HS-5 (cell line): ENCODE measurements at places on chromosomes 16 and 17.

DNA sequence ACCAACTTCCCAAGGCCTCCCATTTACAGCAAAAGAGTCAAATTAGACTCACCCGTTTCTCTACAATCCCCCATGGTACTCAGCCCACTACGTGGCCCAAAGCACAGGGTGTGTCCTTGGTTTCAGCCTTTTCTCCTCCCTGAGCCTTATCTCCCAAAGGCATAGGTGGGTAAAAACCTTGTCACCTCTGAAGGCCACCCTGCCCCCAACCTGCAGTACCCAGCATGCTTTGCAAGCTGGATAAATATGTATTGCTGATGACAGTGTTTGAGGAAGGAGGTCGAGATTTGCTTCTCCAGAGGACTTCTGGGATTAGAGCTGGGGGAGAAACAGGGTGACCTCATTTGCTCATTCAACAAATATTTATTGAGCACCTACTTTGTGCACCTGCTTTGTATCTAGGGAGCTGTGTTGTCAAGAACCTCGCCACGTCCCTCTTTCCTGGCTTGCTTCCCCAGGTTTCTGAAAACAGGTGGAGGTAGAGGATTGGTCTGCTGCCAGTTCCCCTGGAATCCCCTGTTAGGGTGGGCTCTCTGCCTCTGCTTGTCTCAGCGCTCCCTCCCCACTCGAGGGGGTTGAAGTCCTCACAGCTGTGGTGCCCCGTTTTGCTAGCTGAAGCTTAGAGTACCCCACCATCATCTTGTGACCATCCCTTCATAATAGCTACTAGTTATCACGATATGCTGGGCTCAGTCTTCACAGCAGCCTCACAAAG lies 3.0 kb downstream of the LASP1 start:
- DNase-seq: no peak

DNA sequence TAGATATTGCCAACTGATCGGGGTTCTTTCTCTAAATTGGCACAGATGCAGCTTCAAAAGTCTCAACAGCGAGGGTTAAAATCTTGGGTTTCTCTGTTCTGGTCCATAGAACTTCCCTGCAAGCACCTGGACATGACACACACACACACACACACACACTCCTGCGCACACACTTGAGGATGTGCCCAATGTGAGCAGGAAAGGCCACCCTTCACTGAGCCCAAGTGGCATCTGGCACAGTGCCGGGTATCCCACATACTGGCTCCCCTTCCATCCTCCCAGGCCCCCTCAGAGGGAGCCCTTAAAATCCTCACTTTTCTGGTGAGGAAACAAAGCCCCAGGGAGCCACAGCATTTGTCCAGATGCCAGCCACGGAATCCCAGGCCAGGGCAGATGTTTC lies 55.5 kb downstream of the ZNF423 start:
- DNase-seq: no peak

DNA sequence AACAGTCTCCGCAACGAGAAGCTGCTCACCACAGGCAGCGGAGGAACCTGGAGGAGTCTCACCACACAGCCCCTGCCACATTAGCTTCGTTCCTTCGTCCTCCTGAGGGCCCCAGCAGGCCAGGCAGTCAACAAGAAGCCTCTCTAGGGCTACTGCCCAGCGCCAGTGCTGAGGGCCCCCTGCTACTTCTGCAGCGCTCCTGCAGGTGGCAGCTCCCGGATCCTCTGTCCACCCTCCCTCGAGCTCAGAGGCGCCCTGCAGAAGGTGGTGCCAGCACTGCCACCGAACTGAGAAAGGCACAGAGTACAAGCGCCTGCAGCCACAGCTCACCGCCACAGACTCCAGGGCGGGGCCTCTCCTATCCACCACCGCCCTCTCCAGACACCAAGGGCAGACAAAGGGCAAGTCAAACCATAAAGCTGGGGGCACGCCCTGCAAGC lies 27.3 kb downstream of the KDM8 start:
- DNase-seq: no peak

DNA sequence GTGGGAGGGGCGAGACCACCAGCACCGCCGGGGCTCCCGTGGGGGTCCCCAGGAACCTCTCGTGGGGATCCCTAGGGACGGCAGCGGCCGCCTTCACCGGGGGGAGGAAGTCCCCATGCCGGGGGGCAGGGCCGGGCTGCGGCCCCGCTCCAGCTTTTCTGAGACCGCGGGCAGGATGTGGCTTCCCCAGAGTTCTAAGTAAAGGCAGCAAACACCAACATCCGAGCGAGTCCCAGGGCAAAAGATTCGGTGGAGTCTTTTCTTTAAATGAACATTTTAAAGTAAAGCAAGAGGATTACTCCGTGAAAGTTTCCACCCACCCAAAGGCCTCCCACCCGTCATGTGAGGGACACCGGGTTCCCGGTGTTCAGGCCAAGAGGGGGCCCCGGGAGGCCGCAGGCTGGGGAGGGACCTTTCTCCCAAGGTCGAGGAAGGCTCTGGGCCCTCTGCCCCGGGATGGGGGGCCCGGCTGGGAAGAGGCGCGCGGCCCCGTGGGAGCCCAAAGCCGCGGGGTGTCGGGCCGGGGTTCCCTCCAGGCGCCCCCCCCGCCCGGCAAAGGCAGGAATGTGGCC lies 137.2 kb upstream of the RPH3AL start:
- no peak for DNase-seq

DNA sequence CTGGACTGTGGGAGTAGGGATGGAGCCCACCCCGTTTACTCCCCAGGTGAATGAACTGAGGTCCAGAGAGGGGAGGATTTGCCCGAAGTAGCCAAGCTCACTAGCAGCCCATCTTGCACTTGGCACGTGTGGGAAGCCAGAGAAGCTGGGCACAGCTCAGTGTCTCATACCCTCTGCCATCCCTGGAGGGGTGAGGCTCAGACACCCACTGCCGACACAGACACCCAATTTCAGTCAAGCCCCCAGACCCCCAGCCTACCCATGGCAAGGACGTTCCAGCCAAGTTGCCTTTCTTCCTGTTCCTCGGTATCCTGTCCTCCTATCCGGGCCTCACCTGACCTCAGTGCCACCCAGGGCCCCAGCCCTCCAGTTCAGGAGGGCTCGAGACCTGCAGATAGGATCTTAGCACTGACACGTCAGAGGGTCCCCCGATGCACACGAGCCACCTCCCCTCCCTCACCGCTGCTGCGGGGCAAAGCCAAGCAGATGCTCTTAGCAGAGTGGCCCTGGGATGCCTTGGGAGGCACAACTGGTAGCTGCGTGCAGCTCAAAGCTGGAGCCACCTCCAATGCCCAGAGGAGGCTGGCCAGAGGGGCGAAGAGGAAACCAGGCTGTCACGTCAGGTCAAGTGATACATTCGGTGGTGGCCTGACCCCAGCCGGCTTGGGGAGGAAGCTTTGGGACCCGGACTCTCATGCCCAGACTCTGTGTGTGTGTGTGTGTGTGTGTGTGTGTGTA lies 90.4 kb upstream of the TNRC6C start:
- no peak for DNase-seq

- peak; percentile 89 for DNase-seq
Observed at GRCh38 chr16:57194512-57194911, 8.4 kb downstream of the RSPRY1 start.

- no peak for DNase-seq
Observed at GRCh38 chr17:17305281-17305801, 2.2 kb downstream of the NT5M start.

GRCh38 chr17:59786536-59787319 lies 79.3 kb downstream of the VMP1 start:
- DNase-seq: peak; percentile 99

- DNase-seq: no peak
Observed at GRCh38 chr17:59327121-59327980, 4.1 kb upstream of the YPEL2 start.

GRCh38 chr17:40341808-40342503 lies 22.6 kb downstream of the GJD3 start:
- DNase-seq: no peak

- DNase-seq: no peak
Observed at GRCh38 chr17:82874011-82874835, 34.4 kb upstream of the ZNF750 start.

- no peak for DNase-seq
Observed at GRCh38 chr16:28105954-28106353, 42.4 kb upstream of the GSG1L start.

DNA sequence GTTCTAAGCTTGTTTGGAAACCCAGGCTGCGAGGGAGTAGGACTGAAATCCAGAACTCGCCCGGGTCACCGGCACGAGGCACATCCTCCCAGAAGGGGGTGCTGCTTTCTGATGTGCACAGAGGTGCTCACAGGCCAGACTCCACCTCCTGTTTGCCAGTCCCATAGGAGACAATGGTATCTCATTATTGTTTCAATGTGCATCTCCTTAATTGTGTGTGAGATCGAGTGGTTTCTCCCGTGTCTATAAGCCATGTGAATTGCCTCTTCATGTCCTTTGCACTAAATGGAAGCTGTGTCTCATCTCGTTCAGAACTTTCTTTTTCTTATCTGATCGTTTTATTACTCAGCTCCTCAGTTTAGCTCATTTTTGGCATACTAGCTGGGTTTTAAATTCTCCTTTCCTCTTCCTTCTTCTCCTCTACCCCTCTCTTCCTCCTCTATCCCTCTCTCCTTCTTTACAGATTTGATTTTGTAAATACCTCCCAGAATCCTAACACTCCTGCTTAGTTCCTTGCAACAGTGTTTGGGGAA lies 32.1 kb upstream of the PRKCB start:
- DNase-seq: no peak

DNA sequence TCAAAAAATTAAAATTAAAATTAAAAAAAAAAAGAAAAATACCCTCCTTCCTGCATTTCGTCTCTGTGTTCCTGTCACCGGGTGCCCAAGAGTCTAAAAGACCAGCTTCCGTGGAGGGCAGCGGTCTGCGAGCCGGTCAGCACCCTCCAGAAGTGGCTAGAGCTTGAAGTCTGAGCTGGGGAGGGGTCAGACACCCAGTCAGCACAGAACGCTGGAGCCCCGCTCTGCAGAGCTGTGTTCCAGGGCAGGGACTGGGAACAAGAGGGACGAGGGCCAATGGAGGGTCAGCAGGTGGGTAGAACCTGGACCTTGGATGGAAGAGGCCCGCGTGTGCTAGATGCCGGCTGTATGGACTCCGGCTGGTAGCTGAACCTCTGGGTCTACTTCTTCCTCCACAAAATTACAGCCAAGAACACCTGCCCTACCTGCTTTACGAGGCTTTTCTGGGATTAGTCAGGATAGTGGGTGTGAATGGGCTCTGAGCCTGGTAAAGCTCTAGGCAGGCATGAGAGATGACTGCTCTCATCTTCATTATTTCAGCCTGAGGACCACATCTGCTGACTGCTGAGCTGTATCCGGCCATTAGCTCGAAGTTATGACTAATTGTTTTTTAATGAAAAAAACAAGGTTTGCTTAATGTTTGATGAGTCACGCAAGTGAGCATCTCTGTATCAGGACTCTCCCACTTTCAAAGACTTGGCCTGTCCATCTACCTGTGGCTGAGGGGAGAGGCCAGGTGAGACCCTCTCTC lies 5.9 kb downstream of the TRPV1 start:
- DNase-seq: peak; percentile 76

- DNase-seq: no peak
Observed at GRCh38 chr17:37212179-37212578, 163.6 kb upstream of the C17orf78 start.

DNA sequence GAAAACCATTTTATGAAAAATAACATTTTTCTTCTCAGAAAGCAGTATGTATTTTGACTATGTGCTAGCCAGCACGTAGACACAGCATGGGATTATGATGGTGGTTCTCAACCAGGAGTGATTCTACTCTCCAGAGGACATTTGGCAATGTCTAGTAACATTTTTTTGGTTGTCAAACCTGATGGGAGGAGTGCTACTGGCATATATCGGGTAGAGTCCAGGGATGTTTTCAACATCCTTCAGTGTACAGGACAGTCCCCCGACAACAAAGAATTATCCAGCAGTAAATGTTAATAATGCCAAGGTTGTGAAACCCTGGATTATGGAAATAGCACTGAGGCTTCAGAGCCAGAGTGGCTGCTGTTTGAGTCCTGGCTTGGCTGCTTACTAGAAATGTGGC lies 27.7 kb downstream of the AP2B1 start:
- no peak for DNase-seq

GRCh38 chr16:86092586-86093480 lies 193.9 kb downstream of the IRF8 start:
- no peak for DNase-seq

DNA sequence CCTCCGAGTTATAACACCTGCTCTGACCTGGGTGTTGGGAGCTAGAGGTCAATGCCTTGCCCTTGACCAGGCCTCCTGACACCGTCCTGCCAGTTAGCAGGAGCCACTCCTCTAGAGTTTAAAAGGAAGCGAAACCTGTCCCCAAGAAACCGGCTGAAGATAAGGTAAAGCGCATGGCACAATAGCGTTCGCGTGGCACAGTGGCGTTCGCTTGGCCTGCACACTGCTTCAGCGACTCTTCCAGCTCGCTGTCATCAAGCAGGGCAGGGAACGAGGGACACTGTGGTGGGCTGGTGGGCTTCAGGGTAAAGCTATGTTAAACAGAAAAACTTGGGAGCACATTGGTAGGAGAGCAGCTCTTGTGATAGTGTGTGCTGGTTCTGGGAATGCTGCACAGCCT lies 28.2 kb upstream of the ETV4 start:
- no peak for DNase-seq

DNA sequence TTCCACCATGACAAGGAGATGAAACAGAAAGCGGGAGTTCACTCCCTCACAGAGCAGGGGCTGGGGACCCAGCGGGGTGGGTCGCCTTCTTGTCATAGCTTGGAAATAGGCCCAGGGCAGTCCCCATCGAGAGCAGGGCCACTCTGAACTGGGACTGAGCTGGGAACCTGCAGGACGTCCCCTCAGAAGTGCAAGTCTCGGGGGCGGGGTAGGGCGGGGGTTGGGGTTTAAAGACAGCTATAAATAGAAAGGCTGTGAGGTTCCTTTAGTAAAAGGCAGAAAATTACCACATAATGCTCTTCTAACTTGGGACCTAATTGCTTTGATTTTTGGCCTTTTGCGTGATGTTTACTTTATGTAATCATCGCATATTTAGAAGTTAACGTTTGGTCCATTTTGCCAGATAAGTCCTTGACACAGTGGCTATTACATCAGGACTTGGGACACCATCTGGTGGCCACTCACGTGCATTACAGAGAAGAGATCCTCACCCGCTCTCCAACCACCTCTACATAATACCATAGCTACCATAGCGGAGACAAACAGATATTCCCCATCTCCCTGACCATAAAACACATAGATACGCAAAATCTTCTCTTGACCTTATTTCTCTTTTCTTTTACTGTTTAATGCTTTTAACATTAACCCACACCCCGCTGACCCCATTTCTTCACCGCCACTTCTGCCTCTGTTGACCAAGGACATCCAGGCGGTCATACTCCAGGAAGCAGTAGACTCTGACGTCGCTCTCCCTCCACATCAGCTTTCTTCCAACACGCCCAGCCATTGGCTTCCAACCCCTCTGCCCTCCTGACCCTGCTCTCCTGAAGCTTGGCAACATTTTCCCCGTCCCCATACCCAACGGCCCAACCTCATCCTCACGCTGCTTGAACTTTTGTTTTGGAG lies 27.5 kb upstream of the PIK3R6 start:
- DNase-seq: peak; percentile 55

- DNase-seq: no peak
Observed at GRCh38 chr17:4701116-4701515, 2.8 kb downstream of the PELP1 start.

DNA sequence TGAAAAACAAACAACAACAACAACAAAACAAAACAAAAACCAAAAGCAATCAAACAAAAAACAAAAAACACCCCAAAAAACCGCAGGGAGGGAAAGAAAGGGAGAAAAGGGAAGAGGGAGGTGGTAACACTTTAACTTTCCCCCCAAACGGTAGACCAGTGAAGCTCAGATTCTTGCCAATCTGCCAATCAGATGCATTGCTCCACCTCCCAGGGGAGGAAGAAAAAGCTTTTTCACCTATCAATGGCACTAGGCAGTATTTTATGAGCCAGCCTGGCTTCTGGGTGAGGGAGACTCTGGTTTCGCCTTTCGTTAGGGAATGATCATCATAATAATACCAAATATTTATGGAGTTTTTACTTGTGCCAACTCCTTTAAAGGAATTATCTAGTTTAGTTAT lies 94.1 kb downstream of the GPR139 start:
- DNase-seq: no peak
